ENCODE measurements at places on chromosomes 5 and 9.

GRCh38 chr5:92418341-92418740, 1035.2 kb upstream of the ARRDC3 start:
- no peak for DNase-seq

DNA sequence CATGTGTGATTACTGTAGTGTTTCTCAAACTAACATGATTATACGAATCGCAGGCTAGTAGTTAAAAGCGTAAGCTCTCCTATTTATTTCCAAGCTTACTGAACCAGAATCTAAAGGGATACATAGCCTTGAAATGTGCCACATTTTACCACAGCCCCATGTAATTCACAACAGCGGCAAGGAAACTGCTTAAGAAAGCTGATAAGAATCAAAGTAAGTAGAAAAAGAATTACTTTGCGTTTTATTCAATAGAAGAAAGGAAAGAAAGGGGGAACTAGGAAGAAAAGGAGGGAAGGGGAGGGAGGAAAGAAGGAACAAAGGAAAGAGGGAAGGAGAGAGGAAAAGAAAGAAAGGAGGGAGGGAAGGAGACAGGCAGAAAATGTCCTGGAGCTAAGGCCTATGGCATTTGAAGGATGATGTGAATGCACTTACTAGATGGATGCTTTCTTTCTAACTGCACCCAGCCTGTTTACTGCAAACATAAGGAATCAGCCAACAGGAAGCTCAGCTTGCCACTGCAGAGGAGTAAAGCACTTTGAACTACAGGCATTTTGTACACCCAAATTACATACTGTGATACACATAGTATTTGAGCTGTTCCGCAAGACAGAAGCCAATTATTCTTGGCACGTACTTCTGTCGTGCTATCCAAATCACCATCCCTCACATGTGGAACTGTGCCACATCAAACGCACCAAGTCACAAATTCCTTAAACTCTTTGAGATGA, 521.7 kb downstream of the RAB3C start:
- no peak for DNase-seq

GRCh38 chr9:101032426-101032825, 3.9 kb downstream of the PLPPR1 start:
- no peak for DNase-seq

DNA sequence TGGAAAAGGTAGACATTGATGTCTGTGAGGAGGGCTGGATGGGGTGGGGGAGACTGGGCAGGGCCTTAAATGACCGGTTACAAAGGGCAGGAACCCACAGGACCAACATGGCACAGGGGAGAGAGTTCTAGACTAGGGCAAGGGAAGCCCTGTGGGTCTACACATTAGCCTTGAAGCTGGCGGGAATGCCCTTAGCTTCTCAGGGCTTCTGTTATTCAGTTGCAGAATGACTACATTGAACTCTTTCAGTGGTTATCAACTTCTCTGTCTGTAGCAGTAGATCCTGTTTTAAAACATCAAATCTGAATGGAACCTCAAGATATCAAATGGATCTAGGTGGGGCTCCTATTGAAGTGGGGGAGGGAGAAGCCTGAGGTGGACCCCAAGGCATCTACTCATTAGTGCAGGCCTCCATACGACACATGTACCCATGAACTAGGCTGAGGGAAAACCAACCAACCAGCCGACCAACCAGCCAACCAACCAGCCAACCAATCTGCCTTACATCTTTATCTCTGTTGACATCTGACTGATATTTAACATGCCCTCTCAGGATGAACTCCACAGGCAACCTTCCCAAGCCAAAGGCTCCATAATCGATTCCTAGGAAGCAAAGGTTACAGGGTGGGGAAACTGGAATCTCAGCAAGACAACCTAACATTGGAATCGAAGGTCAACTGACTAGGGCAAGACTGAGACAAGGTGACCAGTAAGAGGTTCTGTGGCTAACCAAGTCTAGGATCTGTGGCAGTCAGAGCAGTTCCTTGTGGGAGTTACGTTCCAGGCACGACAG, 48.3 kb downstream of the DAP start:
- no peak for DNase-seq

GRCh38 chr9:132214027-132214622, 52.3 kb downstream of the NTNG2 start:
- DNase-seq: no peak

DNA sequence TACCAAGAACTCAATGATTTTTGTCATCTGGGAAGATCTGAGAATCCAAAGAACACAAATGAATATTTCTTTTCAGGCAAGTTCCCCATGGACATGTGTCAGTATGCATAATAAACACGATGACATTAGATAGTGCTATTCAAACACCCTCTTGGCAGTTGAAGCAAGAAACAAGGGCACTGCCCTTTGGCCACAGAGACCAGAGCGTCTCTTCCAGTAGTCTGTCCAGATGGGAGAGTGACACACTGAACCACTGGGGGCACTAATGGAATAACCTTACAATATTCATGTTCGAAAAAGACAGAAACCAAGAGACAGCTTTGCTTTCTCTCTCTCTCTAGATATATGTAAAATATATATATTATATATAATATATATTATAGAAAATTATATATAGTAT, 301.9 kb downstream of the CTNND2 start:
- no peak for DNase-seq

GRCh38 chr5:174535669-174536068, 188.7 kb upstream of the MSX2 start:
- no peak for DNase-seq

GRCh38 chr5:179408611-179409010, 63.4 kb upstream of the ADAMTS2 start:
- no peak for DNase-seq

DNA sequence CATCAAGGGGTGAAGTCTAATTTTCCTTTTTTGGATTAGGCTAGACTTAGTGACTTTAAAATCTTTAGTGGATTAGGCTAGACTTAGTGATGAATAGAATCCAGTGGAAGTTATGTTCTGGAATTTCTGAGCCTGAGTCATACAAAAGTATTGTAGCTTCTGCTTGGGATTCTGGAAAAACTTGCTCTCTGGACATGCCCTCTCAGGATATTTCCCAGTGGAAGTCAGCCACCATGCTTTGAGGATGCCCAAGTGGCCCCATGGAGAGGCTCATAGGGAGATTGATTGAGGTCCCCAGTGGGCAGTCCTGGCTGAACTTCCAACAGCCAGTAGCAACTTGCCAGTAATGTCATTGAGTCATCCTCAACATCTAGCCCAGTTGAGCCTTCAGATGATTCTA, 112.4 kb upstream of the PRLR start:
- no peak for DNase-seq

DNA sequence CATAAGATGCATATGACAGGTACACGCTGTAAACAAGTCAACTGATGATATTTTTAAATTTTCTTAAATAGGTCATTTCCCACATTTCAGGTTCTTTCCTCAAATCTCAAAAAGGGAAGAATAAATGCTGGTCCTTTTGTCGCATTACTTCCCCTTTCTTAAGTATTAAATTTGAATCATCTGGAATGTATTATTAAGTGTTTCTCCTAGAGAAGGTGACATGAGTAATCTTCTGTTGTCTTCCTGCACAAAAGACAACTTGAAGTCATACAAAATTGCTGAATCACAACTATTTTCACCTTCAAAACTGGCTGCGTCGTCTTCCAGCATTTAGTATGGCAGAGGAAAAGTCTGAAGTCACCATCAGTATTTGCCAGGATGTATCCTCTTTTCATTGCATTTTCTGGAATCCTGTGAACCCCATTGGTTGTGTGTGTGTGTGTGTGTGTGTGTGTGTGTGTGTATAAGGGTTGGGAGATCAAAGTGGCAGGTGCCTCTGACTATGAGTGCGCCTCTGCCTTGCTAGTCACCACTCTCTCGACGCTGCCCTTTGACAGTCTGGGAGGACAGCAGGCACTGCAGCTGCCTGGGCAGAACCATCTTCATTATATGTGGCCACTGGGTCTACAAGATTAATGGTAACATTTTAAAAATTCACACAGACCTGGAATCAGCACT, 86.9 kb downstream of the MVB12B start:
- no peak for DNase-seq
